Liver (tissue), 10 donors: ENCODE measurements at places on chromosomes 13 and 19.

DNA sequence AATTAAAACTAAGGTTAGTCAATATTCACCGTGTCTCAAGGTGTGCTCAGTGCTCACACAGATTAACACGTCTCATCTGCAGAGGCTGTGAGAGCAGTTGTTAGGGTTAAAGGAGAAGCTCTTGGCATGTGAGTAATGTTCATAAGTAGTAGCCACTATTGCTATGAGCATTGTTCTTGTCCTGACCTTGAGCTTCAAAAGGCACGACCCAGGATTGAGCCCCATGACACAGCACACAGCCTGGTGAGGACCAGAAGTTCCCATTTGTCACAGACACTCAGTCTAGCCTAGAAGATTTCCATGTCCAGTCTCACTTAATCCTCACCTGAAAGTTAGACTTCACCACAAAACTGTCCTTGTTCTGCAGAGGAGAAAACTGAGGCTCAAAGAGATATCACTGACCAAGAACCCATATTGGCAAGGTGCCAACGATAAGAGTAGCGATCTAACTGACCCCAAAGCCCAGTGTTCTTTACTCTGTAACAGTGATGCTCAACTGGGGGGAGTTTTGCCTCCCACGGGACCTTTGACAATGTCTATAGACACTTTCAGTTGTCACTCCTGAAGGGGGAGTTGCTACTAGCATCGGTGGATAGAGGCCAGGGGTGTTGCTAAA is 26.0 kb downstream of the FPR3 start:
- no peak for DNase-seq

DNA sequence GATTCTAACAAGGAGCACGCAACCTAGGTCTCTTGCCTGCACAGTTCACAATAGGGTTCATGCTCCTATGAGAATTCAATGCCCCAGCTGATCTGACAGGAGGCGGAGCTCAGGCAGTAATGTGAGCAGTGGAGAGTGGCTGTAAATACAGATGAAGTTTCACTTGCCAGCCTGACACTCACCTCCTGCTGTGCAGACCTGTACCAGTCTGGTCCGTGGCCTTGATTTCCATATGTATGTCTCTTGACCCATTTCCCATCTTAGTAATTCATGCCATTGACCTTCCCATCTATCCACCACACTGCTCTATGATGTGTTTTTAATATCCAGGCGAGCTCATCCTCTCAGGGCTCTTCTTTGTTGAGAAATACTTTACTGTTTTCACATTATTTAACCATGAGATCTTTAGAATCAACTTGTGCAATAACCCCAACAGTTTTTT is 95.2 kb downstream of the LRCH1 start:
- DNase-seq: no peak

GRCh38 chr13:47555235-47555634 is 445.8 kb downstream of the SUCLA2 start:
- no peak for DNase-seq

GRCh38 chr13:31046711-31047279 is 114.3 kb downstream of the TEX26 start:
- no peak for DNase-seq

- no peak for DNase-seq
Observed at GRCh38 chr13:45930177-45930576, 78.6 kb upstream of the SIAH3 start.
